ENCODE measurements at places on chromosomes 4 and X. TPM values are rescaled to one million over a fixed set of nuclear protein-coding genes. Genes with fewer than 3 reads are reported as not detected.

DNA sequence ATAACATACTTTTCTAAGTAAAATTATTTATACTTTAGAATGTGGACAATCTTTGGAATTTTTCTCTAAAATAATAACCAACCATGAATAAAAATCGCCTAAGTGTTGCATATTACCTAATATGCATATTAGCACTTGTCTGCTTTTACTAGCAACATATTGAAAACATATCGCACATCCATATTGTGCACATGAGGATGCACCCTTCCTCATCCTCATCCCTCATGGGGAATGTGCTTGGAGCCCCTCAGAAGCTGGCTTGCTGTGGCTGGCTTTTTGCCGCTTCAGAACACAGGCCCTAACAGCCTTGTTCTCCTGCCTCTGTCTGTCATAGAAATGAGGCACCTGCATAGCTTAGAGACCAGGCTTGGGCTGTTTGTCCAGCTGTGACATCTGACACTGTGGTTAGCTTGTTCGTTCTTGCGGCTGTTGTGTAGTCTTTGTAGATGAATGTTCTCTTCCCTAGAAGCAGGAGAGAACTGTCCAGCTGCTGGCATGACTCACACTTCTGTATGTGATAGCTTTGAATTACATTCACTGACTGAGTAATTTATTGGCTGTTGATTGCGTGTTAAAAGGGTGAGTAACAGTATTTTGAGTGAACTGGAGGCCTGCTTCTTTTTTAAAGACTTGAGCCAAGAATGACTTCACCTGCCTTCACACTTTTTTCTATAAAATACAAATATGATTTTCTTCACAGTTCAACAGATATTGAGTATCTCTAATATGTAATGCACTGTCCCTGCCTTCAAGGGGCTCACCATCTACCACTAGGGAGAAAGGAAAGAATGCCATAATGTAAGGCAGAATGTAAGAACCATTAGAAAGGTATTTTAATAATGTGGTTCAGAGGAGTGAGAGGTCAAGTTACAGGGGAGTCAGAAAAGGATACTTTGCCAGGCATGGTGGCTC is 81.9 kb downstream of the HMGB2 start:
- no peaks in the 10 kb centered on the region for H3K36me3 ChIP-seq
- peak; percentile 79 for DNase-seq
- H3K27ac ChIP-seq, result peak overlapping the region; percentile 31

DNA sequence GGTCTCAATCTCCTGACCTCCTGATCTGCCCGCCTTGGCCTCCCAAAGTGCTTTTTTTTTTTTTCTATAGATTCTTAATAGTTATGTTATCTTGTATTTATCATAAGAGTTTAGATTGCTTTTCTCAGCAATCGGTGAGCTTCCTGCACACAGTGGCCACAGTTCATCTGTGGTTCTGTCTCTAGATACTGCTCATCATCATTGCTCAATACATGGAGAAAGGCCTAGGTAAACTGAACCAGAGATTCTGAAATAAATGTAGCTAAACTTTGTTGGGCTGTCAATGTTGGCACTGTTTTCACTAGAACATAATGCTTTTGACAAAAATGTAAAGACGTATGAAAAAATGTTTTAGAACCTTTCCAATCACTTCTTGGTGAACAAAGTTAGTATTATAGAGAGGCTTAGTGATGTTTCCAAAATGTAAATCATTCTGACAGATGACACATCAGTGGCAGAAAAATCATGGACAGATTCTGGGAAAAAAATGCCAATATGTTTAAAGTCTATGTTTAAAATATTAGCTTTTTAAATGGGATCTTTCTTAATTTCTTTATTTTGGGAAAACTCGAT is 50.0 kb upstream of the LIMCH1 start:
- no peak overlapping the region for H3K27ac ChIP-seq
- H3K4me1 ChIP-seq, result no peaks in the 10 kb centered on the region
- no peaks in the 10 kb centered on the region for H3K36me3 ChIP-seq
- no peak overlapping the region for H3K4me3 ChIP-seq

DNA sequence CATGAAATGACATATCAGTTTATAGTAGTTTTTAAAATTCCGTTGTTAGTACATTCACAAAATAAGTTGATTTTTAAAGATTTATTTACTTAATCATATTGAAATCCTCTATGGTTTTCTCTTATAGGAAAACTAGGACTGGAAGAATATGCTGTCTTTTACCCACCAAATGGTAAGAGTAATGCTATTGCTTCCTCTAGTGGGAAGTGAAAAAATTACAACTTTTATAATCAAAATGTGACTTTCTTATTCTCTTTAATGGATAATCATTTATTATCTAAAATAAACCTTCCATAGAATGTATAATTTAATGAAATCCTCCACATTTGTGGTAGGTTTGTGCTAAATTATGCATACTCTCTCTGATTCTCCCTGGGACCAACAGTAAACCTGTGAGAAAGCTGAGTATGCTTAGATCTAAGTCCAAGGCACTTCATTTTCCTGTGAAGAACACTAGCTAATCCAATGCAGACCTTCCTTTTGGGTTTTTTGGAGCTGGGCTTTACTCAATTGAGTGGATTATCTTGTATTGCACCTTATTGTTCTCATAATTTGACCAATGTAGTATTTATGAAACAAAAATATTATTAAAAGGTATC is 136.2 kb downstream of the TBC1D19 start:
- no peak overlapping the region for H3K4me3 ChIP-seq
- no peaks in the 10 kb centered on the region for H3K4me1 ChIP-seq
- no peaks in the 10 kb centered on the region for H3K36me3 ChIP-seq
- H3K27me3 ChIP-seq, result no peaks in the 10 kb centered on the region
- DNase-seq, result no peak
- no peak overlapping the region for H3K27ac ChIP-seq

- H3K27ac ChIP-seq, result no peak overlapping the region
- H3K27me3 ChIP-seq, result no peaks in the 10 kb centered on the region
- H3K4me3 ChIP-seq, result no peak overlapping the region
Observed at GRCh38 chr4:25525896-25526295, 129.8 kb upstream of the SLC34A2 start.

- DNase-seq, result no peak
- H3K36me3 ChIP-seq, result no peaks in the 10 kb centered on the region
- no peaks in the 10 kb centered on the region for H3K27me3 ChIP-seq
- no peak overlapping the region for H3K4me3 ChIP-seq
- no peak overlapping the region for H3K27ac ChIP-seq
- no peaks in the 10 kb centered on the region for H3K4me1 ChIP-seq
Observed at GRCh38 chr4:8325291-8325973, 55.9 kb downstream of the HTRA3 start.

DNA sequence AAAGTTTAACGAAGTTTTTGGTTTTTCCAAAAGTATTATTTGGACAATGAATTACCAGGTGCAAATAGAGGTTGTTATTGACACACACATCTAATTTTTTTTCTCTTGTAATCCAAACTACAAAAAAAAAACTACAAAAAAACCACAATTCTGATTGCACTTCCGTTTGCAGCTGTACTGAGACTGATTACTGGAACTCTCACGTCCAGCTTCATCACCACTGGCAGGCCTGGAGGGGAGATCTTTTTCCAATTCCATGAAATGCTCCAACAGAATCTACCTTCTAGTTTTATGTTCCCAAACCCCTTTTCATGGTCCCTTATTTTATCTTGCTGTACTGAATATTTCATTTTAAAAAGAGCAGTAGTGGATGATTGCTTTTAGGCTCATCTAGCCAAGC is 1118.3 kb downstream of the C4orf33 start:
- no peaks in the 10 kb centered on the region for H3K27me3 ChIP-seq
- no peak for DNase-seq
- H3K36me3 ChIP-seq, result no peaks in the 10 kb centered on the region
- no peaks in the 10 kb centered on the region for H3K4me1 ChIP-seq

The SPATA4 gene
- total RNA-seq, result not detected

The ZC4H2 gene
- 10.4 TPM for total RNA-seq

The DCUN1D4 gene
- total RNA-seq, result 39.9 TPM
